ENCODE measurements at places on chromosomes 4 and X.

DNA sequence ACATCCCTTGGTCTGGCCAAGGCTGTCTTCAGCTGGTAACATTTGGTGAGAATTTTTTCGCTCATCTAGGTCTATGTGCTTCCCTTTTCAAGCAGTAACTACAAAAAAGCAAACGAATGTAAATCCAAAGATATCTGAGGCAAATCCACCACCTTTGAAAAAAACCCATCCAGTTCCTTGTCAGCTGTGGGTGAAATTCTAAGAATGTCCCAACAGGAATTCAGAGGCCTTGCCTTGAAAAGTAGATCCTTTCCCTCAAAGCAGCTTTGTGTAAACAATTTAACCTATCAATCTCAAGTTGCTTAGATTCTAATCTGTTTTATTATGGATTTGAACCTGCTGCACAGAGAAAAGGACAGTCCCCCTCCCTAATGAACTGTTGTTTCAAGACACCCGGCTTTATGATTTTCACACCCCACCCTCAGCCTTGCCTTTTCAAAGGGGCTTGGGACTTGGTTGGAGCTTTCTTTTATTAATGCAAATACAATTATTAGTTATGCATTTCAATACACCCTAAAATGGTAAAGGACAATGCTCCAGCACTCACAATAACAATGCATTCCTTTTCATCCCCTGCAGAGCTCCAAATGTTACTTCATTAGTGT is 166.6 kb downstream of the LDB2 start:
- DNase-seq = no peak

- no peak for DNase-seq
Measured at GRCh38 chr4:122525865-122526264, 69.3 kb upstream of the IL2 start.

GRCh38 chrX:46693149-46693548 is 65.8 kb downstream of the SLC9A7 start:
- DNase-seq = no peak

DNA sequence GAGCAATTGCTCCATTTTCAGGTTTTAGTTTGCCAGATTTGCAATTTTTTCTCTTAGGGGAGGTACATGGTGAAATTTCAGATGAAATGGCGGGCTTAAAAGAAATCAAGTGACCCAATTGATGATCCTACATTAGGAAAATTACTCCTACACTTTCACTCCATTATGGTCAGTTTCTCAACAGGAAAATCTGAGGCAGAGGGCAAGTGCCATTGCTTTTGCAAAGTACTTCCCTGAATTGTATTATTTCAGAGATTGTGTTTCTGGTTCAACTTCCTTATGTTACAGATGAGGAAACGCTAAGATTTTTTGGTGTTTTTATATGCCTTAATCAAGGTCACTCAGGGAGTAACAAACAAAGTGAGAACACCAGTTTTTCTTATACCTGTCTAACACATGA is 302.2 kb downstream of the ARAP2 start:
- no peak for DNase-seq

GRCh38 chr4:8697826-8698225 is 105.3 kb downstream of the CPZ start:
- no peak for DNase-seq

DNA sequence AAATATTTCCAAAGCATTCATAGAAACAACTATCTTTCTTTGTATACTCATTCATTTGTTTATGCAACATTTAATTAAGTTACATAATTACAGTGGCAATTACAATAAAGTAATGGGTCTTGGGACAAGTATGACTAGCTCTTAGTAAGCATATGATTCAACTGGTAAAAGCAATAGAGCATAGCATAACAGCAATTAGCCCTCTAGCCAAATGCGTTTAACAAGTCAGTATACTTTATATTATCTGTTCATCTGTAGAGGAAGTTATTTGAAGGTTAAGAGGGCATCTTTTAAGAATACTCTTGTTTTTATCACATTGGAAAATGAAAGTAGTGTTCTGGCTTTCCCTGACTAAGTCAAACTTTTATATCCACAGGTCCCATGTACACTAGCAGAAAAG is 198.1 kb upstream of the UGT8 start:
- no peak for DNase-seq

GRCh38 chrX:119442286-119442685 is 26.0 kb upstream of the SLC25A5 start:
- DNase-seq = no peak

DNA sequence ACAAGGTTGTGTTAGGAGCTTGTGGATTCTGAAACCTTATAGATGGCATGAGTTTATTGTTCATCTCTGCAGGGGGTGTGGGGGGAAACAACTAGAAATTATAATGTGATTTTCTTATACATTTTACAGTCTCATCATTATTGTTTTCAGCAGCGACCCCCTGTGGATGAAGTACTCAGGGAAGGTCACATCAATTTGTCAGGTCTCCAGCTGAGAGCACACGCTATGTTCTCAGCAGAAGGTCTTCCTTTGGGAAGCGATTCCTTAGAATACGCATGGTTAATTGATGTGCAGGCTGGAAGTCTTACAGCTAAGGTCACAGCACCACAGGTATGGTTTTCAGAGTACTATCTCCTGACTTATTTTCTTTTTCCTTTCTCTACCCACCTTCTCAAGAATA is 72.2 kb downstream of the BLTP1 start:
- no peak for DNase-seq

- no peak for DNase-seq
Measured at GRCh38 chrX:150770623-150771022, 77.4 kb downstream of the MTMR1 start.
